Left ventricle myocardium inferior (tissue), 1 donor: ENCODE measurements at places on chromosomes 6 and 20.

- no peak for DNase-seq
These were observed 263.7 kb downstream of the SMOC2 start for GRCh38 chr6:168704678-168705077.

DNA sequence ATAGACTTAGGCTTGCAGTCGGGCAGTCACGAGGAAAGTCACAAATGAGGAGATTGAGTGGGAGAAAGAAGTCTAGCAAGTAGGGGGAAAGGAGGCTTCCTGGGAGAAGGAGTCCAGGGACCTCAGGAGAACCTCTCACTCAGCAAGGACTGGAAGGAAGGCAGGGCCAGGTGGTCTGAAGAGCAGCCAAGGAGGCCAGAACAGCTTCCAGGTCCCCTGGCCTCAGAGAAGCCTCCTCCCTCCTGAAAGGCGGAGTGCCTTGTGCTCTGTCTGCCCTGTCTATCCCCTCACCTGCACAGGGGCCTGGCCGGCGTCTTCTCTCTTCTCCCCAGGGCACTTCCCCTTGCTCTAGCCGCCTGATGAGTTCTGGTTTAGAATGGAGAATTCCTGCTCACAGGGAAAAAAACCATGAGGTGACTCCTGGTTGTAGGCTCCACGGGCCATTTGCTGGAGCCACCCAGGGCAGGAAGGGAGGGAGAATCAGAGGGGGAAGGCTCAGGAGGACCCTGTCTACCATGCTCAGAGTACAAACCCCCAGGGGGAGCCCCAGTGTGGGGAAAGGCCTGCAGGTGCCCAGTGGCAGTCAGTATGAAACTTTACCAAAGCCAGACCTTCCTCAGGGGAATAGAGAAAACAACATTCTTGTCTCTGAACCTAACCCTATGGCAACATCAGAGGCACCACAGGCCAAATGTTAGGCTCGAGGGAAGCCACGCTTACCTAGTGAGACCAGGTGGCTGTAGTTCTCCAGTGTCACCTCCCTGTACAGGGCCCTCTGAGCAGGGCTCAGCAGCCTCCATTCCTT lies 11.2 kb downstream of the ZNF337 start:
- no peak for DNase-seq

- no peak for DNase-seq
These were observed 16.6 kb upstream of the FBXO9 start for GRCh38 chr6:53048431-53049195.

DNA sequence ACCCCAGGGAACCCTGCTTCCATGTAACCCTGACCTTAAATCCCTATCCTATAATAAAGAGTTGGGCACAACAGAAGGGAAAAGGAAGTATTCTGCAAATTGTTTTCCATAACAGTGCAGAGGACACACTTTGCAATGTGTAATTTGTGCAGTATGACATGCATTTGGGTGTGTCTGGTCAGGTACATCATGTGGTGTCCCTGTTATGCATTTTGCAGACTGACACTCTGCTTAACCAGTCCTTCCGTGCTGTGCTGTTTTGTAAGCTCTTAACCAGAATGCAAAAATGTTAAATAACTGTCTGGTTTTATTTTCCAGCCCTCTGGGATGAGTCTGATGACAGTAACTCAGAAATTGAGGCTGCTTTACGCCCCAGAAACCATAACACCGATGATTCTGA lies 57.0 kb upstream of the XRN2 start:
- no peak for DNase-seq

- DNase-seq, result no peak
These were observed 122.2 kb upstream of the MARCKS start for GRCh38 chr6:113734982-113735381.

DNA sequence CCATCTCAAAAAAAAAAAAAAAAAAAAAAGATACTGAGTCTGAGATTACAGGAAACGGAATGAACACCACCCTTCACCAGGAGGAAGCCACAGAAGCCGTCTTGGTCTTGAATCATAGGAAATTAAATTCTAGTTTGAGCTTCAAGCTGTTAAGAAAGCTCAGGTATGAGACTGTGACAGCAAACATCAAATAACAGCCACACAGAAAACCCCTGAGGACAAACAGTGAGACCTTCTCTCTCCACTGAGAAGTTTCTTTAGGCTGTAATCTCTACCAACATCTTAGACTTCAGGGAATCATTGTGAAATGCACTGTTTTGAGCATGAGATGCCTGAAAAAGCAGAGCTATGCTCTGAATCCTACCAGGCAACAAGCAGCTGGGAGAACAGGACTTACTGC lies 30.8 kb downstream of the PDE10A start:
- no peak for DNase-seq

GRCh38 chr6:137921823-137922222 lies 54.8 kb downstream of the TNFAIP3 start:
- no peak for DNase-seq

DNA sequence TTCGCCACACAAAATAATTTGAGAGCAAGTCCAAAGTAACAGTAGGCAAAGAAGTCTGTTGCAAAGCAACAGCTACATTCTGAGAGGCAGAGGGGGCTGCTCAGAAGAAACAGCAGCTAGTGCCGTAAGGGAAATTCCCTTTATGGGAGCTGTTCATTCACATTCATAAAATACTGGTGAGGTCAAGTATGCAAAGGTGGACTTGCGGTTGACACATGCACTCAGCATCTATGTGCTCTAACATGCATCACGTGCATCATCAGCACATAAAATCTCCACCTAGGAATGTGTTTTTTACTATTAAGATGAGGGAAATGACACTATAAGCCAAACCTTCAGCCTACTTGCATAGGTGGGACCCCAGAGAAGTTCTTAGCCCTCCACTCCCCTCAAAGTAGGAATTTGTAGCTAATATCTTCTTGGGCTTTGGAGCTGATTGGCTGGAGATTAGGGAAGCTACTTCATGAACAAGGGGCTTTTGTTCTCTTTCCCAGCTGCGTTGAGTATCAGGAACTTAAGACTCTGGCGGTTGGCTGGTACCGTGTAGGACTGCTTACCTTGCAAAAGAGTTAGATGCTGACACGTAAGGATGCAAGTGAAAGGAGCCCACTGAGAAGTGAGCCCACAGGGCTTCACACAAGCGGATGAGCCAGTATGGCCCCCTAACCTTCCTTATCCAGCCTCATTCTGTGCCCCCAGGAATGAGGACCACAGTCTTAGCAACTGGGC lies 12.4 kb downstream of the CST3 start:
- DNase-seq, result no peak

GRCh38 chr20:52230409-52230808 lies 38.8 kb upstream of the ZFP64 start:
- DNase-seq, result no peak

- DNase-seq, result no peak
These were observed 201.0 kb upstream of the STXBP5 start for GRCh38 chr6:147003186-147003585.

DNA sequence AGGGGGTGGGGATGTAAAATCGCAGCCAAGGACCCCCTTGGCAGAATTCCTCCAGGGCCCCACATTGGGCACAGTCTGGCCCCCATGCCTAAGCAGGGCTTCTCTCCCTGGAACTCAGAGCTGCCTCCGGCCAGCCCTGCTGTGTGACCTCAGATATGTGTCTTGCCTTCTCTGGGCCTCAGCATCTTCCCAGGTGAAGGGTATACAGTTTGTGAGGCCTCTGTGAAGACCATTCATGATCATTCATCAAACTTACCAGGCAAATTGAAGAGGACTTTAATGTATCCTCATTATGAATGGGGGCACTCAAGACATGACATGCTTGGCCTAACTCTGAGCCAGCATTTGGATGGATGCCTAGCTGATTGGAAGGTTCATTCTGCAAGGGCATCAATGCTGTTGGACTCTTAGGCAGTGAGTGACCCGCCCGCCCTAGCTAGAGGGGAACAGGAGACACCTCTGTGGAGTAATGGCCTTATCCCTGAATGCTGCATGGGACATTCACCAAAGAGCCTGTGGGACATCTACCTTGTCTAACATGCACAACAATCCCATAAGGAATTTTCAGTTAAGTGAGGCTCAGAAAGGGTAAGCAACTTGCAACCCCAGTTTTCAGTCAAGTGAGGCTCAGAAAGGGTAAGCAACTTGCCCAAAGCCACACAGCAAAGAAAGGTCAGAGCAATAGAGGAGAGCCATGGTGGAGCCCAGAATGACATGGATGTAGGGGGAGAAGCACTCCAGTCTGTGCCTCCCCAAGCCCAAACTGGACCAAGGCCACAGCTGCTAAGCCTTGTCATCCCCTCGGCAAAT lies 535 bp downstream of the CCN5 start:
- no peak for DNase-seq

DNA sequence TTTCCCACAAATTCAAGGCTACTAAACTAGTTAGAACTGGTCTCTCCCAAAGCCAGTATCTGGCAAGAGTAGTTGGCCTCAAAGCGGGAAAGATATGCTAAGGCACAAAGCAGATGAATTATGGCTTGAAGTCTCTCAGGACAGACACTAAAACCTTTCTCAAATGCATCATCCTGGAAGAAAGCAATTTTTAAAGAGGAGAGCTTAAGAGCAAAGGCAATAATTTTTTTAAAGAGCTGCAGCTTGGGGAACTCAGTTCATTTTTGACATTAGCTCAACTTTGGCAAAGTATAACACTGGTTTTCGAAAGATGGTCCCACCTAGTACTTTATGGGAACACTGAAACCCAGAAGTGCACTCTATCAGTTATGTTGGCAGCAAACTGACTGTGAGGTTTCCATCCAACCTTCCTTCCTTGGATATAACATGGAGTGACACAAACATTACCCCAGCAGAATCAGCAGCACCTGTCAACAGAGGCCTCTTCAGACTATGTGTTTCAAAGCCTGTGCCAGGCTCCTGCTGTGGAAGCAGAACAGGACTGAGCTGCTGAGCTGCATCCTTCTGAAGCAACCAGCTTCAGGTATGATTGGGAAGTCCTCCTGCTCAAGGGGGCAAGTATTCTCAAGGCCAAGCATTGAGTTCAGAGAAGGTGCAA lies 852.3 kb upstream of the HS3ST5 start:
- no peak for DNase-seq

DNA sequence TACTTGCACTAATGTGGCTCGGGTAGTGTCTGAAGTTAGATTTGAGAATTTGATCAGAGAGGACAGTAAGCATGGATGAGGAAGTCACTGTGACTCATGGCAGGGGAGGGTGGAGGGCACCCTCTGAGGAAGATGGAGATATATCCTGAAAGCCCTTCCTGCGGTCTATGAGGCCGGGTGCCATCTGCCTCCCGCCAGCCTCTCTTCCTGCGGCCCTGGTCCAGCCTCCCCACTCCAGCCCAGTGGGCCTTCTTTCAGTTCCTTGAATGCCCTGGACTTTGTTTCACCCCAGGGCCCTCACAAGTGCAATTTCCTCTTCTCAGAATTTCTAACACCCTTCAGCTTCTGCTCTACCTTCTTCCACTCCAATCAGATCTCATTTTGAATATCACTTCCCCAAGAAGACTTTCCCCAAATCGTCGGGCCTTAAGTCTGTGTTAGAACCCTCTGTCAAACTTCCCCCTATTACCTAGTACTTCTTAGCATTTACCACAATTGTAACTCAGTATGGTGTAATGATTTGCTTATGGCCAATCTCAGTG lies 20.2 kb upstream of the TNFAIP3 start:
- peak; percentile 59 for DNase-seq

DNA sequence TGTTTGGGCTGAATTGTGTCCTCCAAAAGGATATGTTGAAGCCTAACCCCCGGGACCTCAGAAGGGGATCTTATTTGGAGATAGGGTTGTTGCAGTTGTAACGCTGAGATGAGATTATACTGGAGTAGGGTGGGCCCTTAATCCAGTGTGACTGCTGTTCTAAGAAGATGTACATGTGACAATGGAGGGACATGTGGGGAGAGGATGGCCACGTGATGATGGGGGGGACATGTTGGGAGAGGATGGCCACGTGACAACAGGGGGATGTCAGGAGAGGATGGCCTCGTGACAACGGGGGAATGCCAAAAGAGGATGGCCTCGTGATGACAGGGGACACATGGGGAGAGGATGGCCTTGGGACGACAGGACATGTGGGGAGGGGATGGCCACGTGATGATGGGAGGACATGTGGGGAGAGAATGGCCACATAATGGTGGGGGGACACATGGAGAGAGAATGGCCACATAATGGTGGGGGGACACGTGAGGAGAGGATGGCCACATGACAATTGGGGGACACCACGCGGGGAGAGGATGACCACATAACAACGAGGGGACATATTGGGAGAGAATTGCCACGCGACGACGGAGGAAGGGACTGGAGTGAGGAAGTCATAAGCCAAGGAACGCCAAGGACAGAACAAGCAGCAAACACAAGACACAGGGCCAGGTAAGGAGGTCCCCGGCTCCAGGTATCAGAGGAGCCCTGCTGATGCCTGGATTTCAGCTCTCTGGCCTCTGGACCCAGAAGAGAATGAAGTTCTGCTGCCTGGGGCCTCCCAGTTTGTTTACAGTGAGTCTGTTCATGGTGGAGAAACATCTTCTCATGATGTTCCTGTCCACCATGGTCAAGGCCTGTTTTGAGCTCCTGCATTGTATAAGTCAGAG lies 29.2 kb downstream of the SYNJ2 start:
- peak; percentile 11 for DNase-seq

DNA sequence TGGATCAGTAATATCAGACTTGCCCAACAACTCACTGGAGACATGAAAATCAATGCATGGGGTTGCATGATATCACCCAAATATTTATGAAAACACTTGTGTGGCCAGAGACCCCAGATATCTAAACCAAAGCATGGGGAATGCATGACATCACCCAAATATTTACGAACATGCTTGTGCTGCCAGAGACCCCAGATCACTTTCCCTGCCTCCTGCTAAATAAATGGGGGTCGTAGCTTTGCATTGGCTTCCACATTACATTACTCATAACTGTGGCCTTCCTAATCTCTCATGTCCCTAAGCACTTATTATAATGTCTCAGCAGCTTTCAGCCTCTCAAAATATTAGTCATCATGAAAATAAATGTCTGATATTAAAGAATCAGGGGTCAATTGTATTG lies 838.0 kb upstream of the DEFB115 start:
- no peak for DNase-seq

GRCh38 chr6:169640351-169640852 lies 61.4 kb downstream of the WDR27 start:
- no peak for DNase-seq

- DNase-seq, result no peak
These were observed 211.1 kb downstream of the ANKRD60 start for GRCh38 chr20:58017231-58017969.
